Left lung (tissue), 14 donors: ENCODE measurements at places on chromosomes 11 and 22.

DNA sequence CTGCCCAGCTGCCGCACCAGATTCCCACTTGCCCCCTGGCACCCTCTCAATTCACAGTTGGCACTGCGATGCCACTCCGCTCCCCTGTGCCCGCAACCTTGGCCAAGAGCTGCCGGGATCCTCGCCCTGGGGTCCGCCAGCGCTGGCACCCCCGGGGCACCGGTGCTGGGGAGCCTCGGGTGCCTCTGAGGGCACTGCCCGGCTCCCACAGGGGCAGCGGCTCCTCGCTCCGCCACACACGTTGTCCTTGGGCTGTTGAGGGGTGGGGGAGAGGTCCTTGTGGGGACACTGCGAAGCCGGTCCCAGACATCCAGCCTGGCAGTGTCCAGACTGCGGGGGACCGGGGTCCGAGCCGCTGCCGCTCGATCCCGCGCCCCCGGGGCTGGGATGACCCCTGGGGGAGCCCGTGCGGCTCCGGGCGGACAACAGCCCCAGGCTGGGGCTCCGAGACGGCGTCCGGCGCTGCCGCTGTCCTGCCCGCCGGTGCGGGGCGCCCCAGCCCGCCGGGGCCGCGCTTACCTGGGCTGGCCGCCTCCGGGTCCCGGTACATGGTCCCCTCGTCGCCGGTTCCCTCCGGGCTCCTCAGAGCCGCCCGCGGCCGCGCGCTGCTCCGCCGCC lies 496 bp downstream of the SYT7 start:
- DNase-seq = no peak

DNA sequence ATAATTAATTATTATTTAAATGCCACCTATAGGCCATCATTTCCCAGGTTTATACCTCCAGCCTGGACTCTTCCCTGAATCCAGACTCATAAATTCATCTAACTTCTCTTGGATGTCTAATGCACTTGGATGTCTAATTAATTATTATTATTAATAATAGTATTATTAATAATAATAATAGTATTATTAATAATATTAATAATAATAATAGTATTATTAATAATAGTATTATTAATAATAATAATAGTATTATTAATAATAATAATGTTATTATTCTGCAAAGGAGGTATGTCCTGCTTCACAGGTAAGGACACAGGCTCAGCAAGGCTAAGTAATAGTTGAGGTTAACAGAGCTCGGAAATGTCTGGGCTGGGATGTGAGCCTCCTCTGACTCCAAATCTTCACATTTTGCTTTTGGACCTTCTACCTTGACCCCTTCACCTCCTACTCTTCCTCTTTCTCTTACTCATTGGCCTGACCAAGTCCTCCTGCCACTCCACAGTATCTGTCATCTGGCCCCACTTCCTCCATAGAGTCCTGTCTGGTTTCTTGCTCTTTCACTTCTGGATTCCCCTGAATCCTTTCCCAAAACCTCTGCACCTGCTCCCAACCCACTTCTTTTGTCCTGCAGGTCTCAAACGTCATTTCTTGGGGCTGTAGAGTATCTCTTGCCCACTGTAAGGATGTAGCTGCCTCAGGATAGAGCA lies 8.0 kb downstream of the RIBC2 start:
- DNase-seq = no peak

- DNase-seq = no peak
Measured at GRCh38 chr11:62352355-62353336, 15.4 kb downstream of the ASRGL1 start.

- no peak for DNase-seq
Measured at GRCh38 chr11:31676280-31676982, 134.7 kb downstream of the PAX6 start.

GRCh38 chr11:86444981-86445380 lies 70.3 kb downstream of the CCDC81 start:
- no peak for DNase-seq

DNA sequence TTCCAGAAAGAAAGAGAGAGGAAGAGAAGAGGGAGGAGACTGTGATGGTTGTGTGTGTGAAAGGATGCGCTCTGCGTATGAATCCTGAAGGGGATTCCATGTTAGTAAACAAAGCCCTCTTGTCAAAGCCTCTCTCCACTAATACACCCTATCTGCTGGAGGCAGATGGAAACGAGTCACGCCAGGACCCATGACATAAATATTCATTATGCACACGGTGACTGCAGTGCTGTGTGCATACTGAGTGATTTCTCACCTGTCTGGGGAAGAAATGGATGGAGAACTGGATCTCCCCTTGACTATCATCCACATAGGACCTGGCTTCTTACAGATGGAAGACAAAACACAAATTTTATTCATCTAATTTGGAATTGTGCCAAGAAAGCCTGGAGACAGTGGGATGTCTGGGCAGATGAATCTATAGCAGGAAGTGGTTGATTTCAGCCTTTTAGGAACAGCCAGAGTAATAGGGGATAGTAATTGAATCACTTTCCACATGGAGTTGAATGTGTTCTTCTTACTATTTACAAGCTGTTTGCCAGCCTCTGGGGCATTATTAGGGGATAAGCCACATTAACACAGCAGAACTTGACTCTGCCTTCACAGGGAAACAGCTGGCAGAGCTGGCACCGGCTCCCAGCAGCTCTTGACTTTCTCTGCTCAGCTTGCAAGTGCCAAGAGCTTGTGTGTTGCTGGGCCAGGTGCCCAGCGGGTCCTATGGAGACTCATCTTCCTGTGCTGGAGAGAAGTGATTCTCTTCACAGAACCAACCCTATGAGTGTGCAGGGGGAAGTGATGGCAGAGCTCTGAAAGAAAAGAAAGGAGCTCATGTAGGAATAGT lies 9.0 kb downstream of the MTNR1B start:
- DNase-seq = no peak
